ENCODE measurements at places on chromosomes 6 and 20.

- no peak for DNase-seq
Measured at GRCh38 chr20:17833036-17833674, 133.4 kb downstream of the BANF2 start.

DNA sequence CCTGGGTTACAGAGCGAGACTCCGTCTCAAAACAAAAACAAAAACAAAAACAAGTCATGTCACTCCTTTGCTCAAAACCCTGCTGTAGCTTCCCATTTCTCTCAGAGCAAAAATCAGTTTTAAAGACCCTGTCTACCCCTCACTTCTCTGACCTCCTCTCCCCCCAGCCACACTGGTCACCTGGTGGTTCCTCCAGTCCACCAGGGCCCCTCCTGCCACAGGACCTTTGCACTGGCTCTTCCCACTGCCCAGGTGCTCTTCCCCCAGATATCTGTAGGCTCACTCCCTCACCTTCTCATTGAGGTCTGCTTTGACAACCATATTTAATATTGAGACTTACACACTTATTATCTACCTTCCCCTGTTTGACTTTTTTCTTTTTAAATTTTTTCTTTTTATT is 4.9 kb upstream of the TEAD3 start:
- DNase-seq = no peak

DNA sequence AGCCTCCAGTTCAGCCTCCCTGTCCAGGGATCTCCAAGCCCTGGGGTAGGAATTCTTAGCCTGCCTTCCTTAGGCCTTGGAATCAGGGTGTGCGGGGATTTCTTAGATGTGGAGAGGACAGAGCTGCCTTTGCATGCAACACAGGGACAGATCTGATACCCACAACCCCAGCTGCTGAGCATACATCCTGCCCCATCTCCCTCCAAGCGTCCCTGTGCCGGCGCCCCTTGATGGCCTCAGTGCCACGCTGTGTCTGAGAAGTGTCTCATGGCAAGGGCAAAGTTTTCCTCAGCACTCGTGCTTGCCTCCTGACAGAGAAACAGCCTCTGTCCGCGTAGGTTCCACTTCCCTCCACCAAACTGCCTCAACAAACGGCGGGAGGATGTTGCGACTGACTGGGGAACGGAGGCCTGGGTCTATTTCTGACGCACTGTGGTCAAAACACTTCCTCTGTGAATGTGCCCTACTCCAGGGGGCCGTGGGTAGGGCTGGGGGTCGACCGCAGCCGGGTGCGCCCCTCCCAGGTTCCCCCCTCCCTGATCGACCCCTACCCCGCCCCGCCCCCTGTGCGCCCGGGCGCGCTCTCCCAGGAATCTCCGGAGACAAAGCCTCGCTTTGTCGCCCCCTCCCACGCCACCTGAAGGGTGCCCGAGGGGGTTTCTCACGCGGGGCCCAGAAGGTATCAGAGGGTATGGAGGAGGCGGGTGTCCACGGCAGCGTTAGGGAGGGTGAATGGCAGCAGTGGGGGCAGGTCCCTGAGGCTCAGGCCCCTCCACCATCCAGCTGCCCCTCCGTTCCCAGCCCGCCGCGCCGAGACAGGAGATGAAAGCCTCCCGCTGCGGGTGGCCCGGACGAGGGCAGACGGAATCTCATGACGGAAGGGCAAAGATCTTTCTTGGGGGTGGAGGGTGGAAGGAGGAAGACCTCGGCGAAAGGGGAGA is 806 bp downstream of the MICAL1 start:
- peak; percentile 30 for DNase-seq

DNA sequence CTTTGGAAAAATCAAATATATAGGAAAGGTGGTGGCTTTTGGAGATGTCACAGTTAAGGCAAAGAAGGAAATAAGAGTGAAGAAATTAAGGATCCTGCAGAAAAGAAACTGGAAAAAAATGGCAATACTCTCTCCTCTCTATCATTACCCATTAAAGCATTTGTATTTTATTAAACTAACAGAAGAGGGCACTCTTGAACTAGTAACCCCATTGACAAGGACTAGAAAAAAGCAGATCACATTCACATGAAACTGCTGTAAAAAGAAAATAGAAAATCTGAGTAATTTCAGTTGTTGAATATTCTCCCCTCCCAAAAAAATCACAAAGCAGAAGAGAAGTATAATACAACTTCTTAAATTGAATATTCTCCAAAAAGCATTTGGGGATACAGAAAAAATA is 104.1 kb upstream of the SLC35B3 start:
- no peak for DNase-seq

GRCh38 chr6:4280707-4281106 is 145.3 kb upstream of the ECI2 start:
- no peak for DNase-seq

DNA sequence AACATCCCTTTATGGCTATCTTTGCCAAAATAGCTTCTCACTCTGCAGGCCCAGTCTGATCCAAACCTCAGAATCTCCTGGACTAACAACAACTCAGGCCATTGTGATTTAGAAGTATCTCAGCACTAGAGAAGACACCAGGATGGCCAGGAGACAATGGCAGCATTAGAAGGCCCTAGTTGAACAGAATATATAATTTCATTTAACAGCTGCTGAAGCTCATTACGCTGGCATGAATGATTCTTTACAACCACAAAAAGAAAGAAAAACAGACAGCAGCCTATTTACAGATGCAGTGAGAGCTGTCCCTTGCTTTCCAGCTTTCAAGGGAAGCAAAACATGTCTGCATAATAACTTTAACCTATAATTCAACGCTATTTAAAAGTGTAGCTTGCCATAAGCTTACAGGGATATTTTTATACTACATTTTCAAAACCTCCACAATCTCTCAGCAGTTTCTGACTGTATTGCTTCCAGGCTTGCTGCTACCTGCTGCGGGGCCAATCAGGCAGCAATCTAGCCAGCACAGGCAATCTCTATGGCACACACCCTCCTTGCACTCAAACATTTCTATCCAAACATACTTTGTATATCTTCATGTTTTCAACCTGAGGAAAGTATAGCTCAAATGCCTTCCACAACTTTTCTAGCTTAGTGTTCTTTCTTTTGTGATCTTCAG is 107.3 kb downstream of the OGFRL1 start:
- DNase-seq = no peak

- no peak for DNase-seq
Measured at GRCh38 chr20:1906361-1907051, 11.3 kb downstream of the SIRPA start.

DNA sequence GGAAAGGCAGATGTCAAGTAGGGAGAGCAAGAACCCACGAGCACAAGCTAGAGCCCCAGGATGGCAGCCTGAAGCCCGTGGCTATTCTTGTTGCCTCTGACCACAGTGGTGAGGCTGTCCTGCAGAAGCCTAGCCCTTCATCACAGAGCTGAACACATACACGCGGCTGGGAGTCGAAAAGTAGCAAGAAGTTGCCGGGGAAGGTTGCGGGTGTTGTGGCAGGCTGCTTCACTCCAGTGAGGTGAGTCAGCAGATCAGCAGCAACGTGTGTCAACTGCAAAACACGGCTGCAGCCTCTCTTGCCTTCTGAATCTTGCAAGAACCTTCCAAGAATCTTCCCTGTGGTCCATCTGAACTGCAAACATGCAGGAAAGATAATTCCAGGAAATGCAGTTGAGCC is 10.6 kb upstream of the STX16 start:
- no peak for DNase-seq

GRCh38 chr6:44708208-44708607 is 320.7 kb downstream of the CDC5L start:
- DNase-seq = no peak

GRCh38 chr20:64188682-64189529 is 24.7 kb downstream of the MYT1 start:
- DNase-seq = no peak

GRCh38 chr6:78835817-78836216 is 31.5 kb upstream of the IRAK1BP1 start:
- DNase-seq = no peak

DNA sequence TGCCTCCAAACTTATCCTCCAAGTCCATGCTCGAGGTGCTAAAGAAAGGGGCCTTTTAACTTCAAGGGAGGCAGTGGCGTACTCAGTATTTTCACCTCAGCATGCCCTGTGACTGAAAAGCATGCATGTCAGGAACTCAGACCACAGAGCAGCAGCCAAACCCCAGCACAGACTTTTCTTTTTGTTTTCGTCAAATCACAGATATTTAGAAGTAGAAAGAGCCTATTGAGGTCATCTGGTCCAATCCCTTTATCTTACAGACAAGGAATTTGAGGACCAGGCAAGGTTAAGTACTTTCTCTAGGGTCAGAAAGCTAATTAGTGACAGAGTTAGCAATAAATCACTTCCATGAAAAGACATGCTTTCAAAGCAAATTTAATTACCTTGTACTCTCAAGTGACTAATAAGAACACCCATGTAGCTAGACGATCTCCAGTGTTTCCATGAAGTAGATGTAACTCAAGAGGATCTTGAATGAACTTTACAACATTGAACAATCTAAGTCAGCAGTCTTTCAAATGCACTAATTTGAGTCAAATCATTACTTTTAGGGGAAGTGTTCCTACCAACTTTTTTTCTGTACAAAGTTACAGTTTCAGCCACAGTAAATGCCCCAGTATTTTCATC is 35.9 kb downstream of the MOXD1 start:
- DNase-seq = no peak

- peak; percentile 63 for DNase-seq
Measured at GRCh38 chr20:59751075-59751711, 146.9 kb downstream of the PHACTR3 start.

GRCh38 chr6:68364271-68364805 is 270.7 kb upstream of the ADGRB3 start:
- DNase-seq = no peak

GRCh38 chr20:36548006-36548315 is 6.6 kb downstream of the MYL9 start:
- no peak for DNase-seq

GRCh38 chr6:107435798-107436197 is 23.6 kb downstream of the PDSS2 start:
- DNase-seq = no peak

DNA sequence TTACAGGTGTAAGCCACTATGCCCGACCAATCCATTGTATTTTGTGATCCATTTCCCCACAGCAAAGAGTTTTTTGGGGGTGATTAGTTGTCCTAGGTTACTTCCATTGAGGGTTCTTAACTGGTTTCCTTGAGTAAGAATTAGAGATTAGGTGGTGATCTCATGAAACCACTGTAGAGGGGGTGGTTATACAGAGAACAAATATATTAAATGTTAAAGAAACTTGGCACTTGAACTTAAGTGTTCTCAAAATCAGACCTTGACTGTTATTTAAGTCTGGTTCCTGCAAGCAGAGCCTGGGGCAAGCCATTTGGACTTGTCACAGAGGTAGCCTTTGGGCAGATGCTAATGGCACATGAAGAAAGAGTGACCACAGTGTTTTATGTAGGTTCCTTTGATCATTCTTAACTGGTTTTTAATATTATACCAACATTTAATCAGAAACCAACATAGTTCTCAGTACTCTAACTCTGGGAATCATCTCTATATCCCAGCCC is 288.5 kb downstream of the SOX4 start:
- DNase-seq = no peak

DNA sequence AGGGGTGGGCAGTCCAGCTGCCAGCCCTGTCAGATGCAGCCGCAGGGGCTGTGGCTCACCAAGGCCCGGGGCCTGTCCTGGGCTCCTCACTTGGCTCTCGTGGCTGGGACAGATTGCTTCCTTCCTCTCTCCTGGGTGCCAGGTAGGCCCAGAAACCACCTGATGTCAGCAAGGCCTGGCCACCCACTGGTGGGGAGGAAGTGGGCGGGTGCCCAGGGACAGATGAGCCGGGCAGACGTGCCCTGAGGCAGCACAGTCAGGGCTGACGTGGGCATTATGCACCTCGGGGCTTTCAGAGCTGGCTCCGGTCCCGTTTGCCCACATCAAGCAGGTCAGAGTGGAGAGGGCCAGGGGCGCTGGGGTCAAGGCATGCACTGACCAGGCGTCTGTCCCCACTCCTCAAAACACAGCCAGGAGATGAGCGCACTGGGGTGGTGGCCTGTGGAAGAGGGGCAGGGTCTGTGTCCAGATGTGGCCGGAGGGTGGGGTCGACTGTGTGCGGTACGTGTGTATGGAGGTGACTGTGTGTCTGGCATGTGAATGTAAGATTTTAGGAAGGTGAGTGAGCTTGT is 133.2 kb upstream of the PTPN1 start:
- no peak for DNase-seq

GRCh38 chr6:23213193-23213592 is 643.8 kb downstream of the HDGFL1 start:
- DNase-seq = no peak

GRCh38 chr6:124520514-124520913 is 441.7 kb upstream of the RNF217 start:
- DNase-seq = no peak

DNA sequence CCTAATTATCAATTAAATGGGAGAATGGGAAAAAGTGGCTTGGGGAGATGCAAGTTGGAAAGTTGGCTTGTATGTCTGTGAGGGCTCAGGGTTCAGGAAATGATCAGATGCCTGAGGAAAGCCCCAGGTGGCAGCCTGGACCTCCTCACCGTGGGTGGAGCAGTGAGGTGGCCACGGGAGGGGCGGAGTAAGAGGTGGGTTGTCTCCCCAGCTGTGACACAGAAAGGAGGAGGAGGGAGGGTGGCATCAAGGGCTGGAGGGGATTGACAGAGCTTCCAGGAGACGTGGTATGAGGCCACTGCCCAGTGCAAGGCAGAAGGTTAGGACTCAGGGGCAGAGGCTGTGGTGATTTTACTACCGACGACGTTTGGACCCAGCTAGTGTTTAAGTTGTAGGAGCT is 672.2 kb downstream of the PRKN start:
- no peak for DNase-seq

GRCh38 chr20:54227241-54227640 is 19.4 kb downstream of the PFDN4 start:
- DNase-seq = no peak

- no peak for DNase-seq
Measured at GRCh38 chr6:26198722-26199056, 111.5 kb downstream of the HFE start.

DNA sequence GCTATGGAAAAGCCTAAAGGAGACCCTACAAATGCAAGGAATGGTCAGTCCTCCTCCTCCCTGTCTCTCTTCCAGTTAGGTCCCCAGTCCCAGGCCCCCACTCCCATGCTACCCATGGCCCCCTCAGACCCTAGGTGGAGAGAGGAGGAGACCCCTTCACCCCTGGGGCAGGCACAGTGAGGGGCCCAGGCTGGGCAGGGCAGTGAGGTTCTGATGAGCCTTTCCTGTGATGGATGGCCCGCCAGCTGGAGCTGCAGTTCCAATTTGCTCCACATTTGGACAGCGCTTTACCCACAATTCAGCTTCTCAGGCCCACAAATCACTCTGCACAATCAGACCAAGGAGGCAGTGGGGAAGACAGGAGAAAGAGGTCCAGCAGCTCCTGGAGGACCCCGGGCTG is 37.3 kb upstream of the MLN start:
- no peak for DNase-seq

- DNase-seq = no peak
Measured at GRCh38 chr20:2834401-2835110, 5.9 kb downstream of the PCED1A start.

DNA sequence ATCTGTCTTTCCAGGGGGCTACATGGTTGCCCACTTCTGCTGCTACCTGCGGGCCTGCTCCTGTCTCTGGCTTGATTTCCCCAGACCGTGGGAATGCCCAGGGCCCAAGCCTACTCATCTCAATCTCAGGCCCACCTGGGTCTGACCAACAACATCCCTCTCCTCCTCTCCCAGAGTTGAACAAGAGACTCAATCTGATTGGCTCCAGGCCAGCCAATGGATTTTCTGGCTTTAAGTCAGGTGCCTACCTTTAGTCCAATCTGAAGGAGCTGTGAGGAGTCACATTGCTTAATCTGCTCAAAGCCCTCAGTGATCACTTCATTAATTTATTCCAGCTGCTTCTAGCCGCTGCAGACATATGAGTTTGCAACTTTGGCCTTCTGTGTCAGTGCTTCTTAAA is 162.4 kb upstream of the KCNG1 start:
- DNase-seq = no peak

- DNase-seq = no peak
Measured at GRCh38 chr20:53699085-53699674, 105.5 kb upstream of the ZNF217 start.

All from caudate nucleus (tissue), 63 donors.